Activated CD4-positive, alpha-beta T cell treated with anti-CD3 and anti-CD28 coated beads, Interleukin-10, Interleukin-2, amounts not matched to agents 100 ng/mL and 50 ng/mL, durations not matched to agents 16 hours and 8 hours (primary cell): ENCODE measurements at places on chromosomes 12 and 14.

DNA sequence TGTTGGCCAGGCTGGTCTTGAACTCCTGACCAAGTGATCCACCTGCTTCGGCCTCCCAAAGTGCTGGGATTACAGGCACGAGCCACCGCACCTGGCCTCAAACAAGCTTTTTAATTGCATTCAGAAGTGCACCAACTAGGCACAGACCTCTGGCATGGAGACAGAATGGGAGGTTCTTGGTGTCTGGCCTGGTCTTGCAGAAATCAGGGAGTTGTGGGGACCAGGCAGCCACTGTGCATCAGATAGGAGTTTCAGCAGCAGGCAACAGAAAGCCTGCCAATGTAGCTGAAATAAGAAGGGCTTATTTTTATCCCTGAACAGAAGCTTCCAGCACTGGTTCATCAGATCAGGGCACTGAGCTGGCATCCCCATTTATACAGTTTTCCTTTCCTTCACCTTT lies 22.2 kb upstream of the TCL1B start:
- DNase-seq, result no peak

- no peak for DNase-seq
These were observed 398.9 kb downstream of the EGLN3 start for GRCh38 chr14:33551963-33552362.

- DNase-seq, result no peak
These were observed at the start of the genes FOXA1 and TTC6 for GRCh38 chr14:37594971-37595808. TSS of gene FOXA1 (minus strand) at chr14:37595249. CDS start at chr14:37594972, 277 bp downstream. TSS of gene TTC6 (plus strand) at chr14:37595629. CDS start at chr14:37622065, 26,436 bp downstream.

- no peak for DNase-seq
These were observed 69.2 kb downstream of the SLC25A47 start for GRCh38 chr14:100392356-100392755.

DNA sequence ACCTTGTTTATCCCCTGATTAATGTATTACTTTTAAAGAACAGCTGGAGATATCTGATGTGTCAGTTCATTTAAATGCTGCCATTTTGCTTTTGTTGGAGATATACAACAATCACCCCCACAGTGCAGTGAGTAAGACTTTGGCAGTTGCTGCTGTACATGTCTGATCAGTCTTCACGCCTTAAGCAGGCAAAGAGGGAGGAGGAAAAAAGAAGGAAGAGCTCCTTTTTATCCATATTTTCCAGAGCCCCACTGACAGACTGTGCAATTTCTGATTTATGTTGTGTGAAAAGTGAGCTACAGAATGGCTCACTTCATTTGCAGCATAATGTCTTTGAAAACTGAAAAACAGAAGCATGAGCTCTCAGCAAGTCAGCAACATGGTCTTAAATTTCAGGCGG lies 319.7 kb upstream of the LRIG3 start:
- no peak for DNase-seq

DNA sequence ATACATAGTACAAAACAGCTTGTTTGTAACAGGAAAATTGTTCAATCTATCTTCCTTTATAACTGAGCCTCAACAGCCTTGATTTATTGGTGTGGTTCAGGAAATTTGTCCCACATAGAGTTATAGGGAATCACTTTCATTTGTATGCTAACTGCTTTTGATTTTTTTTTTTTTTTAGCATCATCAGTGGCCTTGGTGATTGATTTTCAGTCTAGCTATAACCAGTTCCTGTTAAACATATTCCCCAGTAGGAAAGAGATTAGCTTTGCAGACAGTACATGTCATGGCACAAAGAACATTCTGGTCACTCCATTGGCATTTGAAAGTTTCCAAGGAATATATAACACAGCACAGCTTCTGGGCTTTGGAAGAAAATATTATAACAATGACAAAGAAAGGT lies 337.3 kb upstream of the TMPO start:
- no peak for DNase-seq

GRCh38 chr12:111287125-111287900 lies 81.6 kb downstream of the PHETA1 start:
- DNase-seq, result no peak

DNA sequence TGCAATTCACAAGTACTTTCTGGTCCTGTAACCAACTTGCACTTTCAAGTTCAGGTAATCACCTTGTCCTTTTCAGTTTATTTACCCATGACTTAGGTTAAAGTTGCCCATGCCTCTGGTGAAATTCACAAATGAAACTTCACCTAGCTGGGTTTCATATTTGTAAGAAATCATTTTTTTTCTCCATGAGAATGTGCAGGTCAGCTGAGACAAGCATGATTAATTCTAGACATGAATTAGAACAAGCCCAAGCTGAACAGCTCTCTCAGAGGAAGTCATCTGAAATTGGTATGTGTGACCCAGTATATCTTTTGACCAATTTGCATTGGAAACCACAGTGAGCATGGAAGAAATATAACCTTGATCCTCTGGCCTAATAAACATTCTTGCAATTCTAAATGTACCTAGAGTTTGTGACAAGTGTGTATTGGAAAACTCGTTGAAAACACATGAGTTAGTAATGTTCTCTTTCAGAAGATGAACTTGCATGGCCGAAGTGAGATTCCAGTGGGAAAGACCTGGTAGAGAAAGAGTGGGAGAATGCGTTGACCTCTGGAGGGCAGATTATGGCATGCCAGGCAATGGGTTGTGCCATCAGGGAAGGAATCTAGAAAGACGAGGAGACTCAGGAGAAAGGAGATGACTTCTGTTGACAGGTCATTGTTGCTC lies 486.5 kb downstream of the ZFP36L1 start:
- no peak for DNase-seq

GRCh38 chr14:66746316-66747006 lies 238.5 kb downstream of the GPHN start:
- peak; percentile 23 for DNase-seq

DNA sequence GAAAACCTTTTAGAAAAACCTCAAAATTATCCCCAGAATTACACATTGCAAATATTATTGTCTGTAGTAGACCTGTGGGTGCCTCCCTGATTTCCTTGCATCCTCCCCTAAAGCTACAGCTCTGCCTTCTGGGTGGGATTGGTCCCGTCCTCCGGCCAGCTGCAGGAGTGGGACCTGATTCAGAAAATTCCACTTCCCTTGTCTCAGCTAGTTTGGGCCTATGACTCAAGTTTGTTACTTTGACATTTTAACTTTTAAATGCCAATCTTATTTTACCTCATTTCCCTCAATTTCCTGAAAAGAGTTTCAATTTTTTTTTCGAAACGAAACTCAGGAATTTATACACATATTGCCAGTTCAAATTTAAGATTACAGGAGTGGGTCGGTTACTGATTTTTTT lies 13.2 kb upstream of the SLC41A2 start:
- DNase-seq, result no peak

DNA sequence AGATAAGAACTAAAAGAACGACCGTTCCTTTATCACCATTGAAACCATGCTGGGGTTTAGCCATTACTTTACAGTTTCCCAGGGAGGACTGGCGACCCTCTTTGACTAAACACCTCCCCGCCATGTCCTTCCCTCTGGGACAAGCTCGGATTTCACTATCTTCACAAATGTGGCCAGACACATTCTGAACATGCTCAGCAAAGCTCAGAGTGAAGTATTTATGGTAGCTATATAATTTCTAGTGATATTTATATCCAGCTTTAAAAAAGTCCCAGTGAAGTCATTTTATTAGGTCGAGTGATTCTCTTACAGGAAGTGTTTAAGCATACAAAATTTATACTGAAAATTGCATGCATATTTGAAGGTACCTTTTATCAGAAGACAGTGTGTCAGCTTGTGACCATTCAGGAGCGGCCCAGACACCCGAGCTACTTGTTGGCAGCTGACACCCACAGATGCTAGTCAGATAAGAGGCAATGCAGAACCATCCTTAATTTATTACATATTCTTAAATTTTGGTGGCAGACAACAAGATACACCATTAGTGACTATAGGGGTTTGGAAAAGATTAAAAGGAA lies 36.8 kb downstream of the NIN start:
- DNase-seq, result no peak

GRCh38 chr12:133129368-133130037 lies 571 bp downstream of the ZNF891 start:
- DNase-seq, result no peak

GRCh38 chr12:80814453-80814852 lies 97.7 kb downstream of the MYF5 start:
- DNase-seq, result no peak

DNA sequence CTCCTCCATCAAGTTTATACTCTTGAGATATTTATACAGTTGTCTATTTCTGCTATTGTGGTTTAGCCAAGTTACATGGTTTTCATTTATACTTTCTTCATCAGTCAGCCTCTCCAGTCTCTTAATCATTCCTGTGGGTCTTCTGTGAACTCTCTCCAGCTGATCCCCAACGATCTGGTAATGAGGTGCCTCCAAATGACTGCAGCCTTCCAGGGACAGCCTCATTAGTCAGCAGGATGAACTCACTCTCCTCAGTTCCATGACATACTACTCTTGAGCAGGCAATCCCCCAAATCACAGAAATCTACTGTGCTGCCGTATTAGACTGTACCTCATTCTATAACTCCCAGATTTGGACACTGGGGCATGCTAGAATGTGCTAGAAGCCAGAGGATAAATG lies 15.3 kb downstream of the AREL1 start:
- no peak for DNase-seq

- no peak for DNase-seq
These were observed 638.5 kb upstream of the MIS18BP1 start for GRCh38 chr14:45891417-45892080.

DNA sequence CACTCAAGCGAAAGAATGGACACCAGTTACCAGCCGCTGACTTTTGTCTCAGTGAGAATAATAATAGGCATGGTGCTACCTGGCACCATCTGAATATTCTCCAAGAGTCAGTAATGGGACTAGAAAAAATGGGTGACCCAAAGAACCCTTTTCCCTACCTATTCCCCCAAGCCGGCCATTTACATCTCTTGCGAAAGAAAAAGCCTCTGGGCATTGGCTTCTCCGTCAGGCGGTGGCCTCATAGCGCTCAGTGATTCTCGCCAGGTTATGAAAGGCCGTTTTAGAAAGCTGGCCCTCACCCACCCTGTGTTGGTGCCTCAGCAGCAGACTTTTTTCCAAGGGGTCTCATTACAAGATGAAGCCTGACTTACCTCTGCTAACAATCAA lies 523 bp upstream of the SLC6A15 start:
- DNase-seq, result no peak

DNA sequence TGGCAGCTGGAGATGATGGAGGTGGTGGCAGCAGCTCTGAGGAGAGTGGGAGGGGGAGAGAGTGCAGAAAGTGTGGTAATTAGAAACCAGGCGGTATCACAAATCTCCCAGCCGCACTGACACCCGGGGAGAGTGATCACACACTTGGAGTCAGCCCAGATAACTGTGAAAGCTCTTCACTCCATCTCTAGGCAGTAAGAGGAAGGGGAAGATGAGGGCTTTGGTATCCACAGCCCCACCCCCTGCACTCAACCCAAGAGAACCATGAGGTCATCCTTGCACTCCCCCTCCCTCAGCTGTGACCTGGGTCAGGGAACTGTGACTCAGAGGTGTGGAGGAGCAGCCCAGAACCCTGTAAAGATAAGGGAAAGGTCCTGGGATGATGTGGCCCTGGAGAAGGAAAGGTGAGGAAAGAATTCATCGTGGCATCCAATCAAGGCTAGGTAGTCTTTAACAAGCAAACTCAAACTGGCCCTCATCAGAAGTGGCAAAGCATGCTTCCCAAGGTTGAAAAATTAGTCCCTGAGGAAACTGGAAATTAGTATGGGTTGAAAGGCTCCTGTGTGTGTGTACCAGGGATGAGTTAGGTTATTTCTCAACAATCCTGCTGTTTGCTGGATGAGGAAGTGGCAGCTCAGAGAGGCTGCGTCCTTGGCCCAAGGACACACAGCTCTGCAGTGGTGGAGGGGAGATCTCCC lies 111.0 kb upstream of the LHX5 start:
- DNase-seq, result no peak

- DNase-seq, result no peak
These were observed 20.5 kb downstream of the ACTN1 start for GRCh38 chr14:68958553-68958952.

- DNase-seq, result no peak
These were observed 113.6 kb upstream of the SFSWAP start for GRCh38 chr12:131597333-131597732.

DNA sequence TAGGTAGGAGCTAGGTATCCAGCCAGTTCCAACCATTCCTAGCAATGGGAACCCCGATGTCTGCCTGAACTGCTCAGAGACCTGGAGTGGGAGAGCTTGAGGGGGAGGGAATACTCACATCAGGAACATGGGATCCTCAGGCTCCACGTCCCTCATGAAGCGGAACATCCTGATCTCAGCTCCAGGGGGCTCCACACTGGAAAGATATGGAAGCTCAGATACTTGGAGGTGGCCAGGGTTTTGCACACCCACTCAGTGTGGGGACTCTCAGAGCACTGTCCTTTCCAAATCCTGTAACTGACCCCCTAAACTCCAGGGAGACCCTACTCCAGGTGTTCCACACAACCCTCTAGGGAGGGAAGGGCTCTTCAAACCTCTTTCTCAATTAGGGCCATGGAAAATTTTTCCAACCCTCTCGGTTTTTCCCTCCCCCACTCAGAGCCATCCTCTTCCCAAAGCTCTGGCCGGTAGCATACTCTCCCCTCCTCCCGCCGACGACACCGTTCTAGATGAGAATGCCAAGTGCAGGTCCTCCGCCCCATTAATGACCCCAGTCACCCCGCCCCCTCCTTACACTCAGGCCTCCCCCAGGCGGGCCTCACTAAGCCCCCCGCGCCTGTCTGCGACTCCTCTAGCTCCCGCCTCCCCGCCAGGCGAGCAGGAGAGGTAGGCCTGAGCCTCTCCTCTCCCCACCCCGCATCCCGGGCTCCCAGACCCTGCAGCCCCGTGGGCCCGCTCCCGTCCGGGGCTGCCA lies 597 bp downstream of the MLF2 start:
- DNase-seq, result peak; percentile 23

DNA sequence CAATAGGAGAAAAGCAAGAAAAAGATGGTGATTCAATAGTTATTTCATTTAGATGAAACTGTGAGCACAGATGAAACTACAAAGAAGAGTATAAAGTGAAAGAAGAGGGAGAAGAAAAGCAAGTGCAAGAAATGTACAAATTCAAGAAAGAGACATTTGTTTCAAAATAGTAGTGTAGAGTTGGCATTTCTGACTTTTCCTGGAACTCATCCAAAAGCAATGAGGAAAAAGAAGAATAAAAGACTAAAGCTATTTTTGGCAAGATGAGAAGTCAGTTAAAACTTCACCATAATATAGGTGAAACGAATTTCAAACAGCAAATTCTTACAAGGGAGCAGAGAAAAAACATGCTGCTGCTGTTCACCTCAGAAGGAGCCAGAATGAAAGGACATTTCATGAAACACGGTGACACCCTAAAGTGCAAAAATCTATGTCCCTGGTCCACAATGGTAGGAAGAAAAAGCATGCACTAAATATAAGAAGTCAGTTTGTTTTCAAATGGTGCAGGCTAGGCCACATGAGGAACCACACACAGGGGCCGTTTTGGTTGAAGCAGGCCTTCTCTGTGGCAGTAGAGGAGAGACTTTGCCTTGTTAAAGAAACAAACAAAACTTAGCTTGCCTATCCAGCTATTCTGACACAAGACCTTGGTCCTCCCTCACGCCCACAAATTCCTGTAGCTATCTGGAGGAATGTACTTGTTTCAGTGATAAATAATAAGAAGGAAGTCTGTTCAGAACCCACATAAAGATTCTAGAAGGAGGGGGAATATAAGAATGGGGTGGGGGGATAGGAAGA lies 11.1 kb upstream of the CMAS start:
- DNase-seq, result no peak
